GM19239 (cell line): ENCODE measurements at places on chromosomes 4 and X.

GRCh38 chrX:17266136-17266535, 108.9 kb upstream of the NHS start:
- DNase-seq, result no peak

DNA sequence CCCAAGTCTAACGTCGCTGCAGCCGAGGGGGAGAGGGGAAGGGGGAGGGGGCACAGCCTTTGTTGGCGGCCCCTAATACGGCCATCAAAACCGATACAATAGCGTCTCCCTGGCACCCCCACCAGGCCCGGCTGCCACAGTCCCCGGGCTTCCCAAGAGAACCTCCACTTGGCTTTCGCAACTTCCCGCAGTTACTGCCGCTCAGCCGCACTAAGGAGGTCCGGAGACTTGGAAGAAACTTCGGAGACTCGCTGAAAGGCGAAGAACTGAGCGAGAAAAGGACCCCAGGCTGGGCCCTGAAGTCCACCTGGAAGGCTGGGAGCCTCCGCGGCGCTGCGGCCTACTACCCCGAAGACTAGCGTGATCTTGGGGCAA, 2.8 kb downstream of the NKX6-1 start:
- DNase-seq, result no peak

- no peak for DNase-seq
Observed at GRCh38 chrX:64097891-64098290, 107.6 kb downstream of the AMER1 start.

DNA sequence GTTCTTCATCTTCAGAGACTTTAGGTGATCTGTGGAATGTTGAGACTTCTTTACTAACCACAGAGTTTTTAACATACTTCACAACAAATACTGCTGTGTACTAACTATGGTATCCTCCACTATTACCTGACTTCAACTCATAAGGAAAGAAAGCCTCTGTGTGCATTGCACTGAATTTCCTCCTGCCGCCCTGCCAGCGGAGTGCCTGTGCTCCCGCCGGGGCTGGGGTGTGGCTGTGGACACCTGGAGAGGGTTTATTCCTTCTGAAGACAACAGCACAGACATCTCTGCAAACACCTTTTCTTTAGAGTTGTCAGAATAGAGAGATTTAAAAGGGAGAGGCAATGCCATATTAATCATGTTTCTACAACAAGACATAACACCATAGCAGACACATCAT, 63.3 kb downstream of the FAT1 start:
- DNase-seq, result no peak

DNA sequence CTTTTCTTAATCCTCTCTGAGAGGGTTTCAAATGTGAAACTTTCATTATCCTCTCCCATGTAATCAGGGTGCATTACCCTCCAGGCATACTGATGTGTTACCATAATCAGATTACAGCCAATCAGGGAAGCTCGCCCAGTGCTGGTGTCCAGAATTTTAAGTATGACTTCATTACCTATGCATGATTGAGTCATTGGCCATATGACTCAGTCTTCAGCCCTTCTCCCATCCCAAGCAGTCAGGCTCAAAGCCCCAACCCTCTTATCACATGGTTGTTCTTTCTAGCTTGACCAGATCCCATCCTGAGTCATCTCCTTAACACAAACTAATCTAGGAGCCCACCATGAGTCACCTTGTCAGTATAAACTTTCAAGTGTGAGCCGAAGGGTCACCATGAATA, 1668.1 kb upstream of the AGA start:
- no peak for DNase-seq

DNA sequence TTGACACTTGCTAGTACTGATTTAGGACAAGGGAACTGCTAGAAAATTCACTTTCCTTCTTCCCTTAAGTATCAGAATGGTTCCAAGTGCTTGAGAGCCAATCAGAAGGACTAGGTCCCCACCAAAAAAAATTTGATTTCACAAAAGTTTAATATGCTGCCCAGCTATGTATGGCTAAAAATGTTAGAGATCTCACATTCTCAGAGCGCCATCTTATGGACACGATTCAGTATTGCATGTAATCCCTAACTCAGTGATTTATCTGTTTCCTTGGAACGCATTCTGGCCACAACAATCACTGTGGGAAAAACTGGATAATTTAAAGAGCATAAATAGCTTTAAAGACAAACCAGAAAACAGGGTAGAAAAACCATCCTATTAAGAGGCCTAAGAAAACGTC, 255.1 kb upstream of the GPC4 start:
- peak; percentile 1 for DNase-seq
